Thyroid gland (tissue), 4 donors: ENCODE measurements at places on chromosomes 11 and 22. TPM values are rescaled to one million over a fixed set of nuclear protein-coding genes. Genes with fewer than 3 reads are reported as not detected.
A peak's percentile ranks its signal among the peaks of the same experiment; 100 is the strongest.

- no peak overlapping the region for H3K4me3 ChIP-seq
- no peaks in the 10 kb centered on the region for H3K36me3 ChIP-seq
- no peaks in the 10 kb centered on the region for H3K4me1 ChIP-seq
- no peaks in the 10 kb centered on the region for H3K27me3 ChIP-seq
Measured at GRCh38 chr11:68882391-68882790, 21.2 kb downstream of the MRPL21 start.

DNA sequence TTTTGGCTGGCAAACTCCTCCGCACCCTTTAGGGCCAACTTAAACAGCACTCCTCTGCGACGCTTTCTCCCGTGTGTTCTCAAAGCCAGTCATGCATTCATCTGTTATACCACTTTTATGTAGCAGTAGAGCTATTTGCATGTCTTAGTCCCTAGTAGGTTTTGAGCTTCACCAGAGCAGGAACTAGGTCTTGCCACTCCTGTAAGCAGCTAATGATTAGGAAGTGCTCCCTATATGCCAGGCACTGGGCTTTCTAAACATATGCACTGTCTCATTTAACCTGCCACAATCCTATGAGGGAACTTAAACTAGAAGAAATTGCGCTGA lies 180.8 kb downstream of the DBX1 start:
- no peaks in the 10 kb centered on the region for H3K36me3 ChIP-seq
- peaks cover 40% of the 10 kb centered on the region for H3K4me1 ChIP-seq
- no peak for DNase-seq
- H3K4me3 ChIP-seq = no peak overlapping the region

GRCh38 chr11:2271327-2272227 lies 1.2 kb upstream of the ASCL2 start:
- H3K27ac ChIP-seq = no peak overlapping the region
- no peaks in the 10 kb centered on the region for H3K36me3 ChIP-seq
- no peak for DNase-seq
- peaks cover 7% of the 10 kb centered on the region for H3K4me1 ChIP-seq
- no peaks in the 10 kb centered on the region for H3K27me3 ChIP-seq

LRRC75B gene
- total RNA-seq = 18.6 TPM

- H3K36me3 ChIP-seq = no peaks in the 10 kb centered on the region
- no peaks in the 10 kb centered on the region for H3K27me3 ChIP-seq
- no peak overlapping the region for H3K27ac ChIP-seq
- no peaks in the 10 kb centered on the region for H3K4me1 ChIP-seq
- DNase-seq = no peak
Measured at GRCh38 chr11:93945596-93945995, 75.6 kb upstream of the HEPHL1 start.

GRCh38 chr11:12509371-12509770 lies 132.0 kb downstream of the PARVA start:
- no peaks in the 10 kb centered on the region for H3K4me1 ChIP-seq
- H3K27ac ChIP-seq = no peak overlapping the region
- peaks cover 2% of the 10 kb centered on the region for H3K36me3 ChIP-seq
- no peak overlapping the region for H3K4me3 ChIP-seq
- no peak for DNase-seq

DNA sequence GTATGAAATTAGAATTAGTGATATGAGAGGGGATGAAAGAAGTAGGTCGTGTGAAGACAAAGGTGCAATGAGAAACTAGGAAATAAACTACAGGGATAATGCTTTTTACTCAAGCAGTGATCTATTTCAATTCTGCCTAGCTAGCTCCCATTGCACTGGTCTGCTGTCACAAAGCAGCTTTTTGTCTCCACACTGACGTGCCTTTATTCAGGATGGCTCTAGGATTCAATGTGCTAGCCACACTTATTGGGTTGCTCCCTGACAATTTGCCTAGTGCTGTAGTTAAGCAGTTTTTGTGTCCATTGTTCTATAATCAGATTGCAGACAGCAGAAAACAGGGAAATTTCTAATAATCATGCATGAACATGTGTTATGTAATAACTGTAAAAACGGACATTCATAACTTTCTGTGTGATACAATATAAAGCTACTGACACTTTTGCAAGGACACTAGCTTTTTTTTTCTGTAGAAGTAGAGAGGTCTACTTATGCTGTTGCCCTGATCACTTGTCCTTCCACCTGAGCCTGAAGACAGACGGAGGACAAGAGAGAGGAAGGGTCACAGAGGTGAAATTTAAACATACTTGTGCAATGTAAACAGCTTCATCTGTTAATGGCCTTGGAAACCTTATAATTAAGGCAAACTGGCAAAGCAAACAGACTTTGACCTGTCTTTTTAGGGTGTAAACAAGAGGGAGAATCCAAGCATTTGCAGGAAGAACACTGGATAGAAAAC lies 269.6 kb downstream of the LRRC4C start:
- DNase-seq = no peak
- H3K27me3 ChIP-seq = no peaks in the 10 kb centered on the region
- H3K36me3 ChIP-seq = no peaks in the 10 kb centered on the region
- H3K4me1 ChIP-seq = no peaks in the 10 kb centered on the region
- no peak overlapping the region for H3K27ac ChIP-seq
- H3K4me3 ChIP-seq = no peak overlapping the region

ARHGAP8 gene
- total RNA-seq = 44.3 TPM

- H3K27ac ChIP-seq = no peak overlapping the region
- H3K27me3 ChIP-seq = no peaks in the 10 kb centered on the region
- H3K36me3 ChIP-seq = no peaks in the 10 kb centered on the region
- peak; percentile 41 for DNase-seq
Measured at GRCh38 chr11:32374261-32374711, 61.1 kb downstream of the WT1 start.

- no peak overlapping the region for H3K27ac ChIP-seq
- H3K4me1 ChIP-seq = no peaks in the 10 kb centered on the region
- H3K27me3 ChIP-seq = no peaks in the 10 kb centered on the region
- no peaks in the 10 kb centered on the region for H3K36me3 ChIP-seq
- no peak overlapping the region for H3K4me3 ChIP-seq
Measured at GRCh38 chr11:36345535-36346141, 49.5 kb downstream of the PRR5L start.

TREH gene
- total RNA-seq = not detected

DDI1 gene
- 0.13 TPM for total RNA-seq

DENND5A gene
- total RNA-seq = 80.8 TPM

SCGB1C1 gene
- total RNA-seq = not detected

KLHDC7B gene
- not detected for total RNA-seq

GRCh38 chr11:100709233-100709957 lies 22.3 kb downstream of the ARHGAP42 start:
- H3K4me1 ChIP-seq = peaks cover 9% of the 10 kb centered on the region
- H3K27ac ChIP-seq = no peak overlapping the region
- H3K4me3 ChIP-seq = no peak overlapping the region
- no peaks in the 10 kb centered on the region for H3K27me3 ChIP-seq
- no peaks in the 10 kb centered on the region for H3K36me3 ChIP-seq
- no peak for DNase-seq

DNA sequence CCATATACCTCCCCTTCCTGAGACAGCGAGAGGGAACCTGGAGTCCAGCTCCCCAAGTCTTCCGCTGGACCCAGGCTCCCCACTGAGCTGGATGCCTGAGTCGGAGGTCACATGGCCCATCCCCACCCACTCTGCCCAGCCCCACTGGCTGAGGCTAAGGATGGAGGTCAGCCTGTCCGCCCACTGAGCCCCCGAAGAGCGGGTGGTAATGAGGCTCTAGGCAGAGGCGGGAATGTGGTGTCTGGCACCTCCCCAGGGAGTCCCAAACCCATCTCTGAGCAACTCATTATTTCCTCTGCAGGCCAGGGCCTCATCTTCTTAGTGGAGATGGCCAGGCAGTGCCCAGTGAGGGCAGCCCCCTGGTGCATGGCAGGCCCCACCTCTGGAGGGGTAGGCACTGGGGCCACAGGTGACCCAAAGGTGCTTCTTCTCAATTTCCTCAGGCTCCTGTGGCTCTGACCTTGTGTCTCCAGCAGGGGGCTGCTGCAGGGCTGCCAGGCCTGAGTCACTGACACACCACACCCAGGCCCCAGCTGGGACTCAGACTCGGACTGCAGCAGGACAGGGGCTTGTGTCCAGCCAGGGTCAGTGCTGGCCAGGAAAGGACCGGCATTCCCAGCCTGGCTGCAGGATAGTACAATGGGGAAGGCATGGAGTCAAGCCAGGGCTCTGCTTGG lies 10.2 kb upstream of the PDE2A start:
- H3K27ac ChIP-seq = no peak overlapping the region
- no peaks in the 10 kb centered on the region for H3K4me1 ChIP-seq

RIBC2 gene
- not detected for total RNA-seq

DNA sequence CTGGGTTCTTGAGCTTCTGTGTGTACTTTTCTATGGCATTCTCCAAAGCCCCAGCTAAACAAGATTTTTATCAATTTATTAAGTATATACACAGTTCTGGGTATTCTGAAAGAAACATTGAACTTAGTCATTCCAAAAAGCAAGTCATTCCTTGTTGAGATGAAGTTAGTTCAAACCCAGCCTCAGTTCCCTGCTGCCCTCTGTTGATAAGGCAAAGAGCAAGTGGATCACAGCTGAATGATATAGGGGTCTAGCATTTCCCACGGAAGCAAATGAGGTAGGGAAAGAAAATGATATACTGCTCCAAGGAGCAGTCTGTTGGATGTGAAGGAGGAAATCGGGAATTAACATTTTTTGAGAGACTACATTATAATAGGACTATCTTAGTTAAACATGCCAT lies 841.8 kb upstream of the TENM4 start:
- no peak overlapping the region for H3K27ac ChIP-seq
- H3K4me1 ChIP-seq = no peaks in the 10 kb centered on the region
- H3K4me3 ChIP-seq = no peak overlapping the region
- no peaks in the 10 kb centered on the region for H3K27me3 ChIP-seq
- no peak for DNase-seq

- H3K4me1 ChIP-seq = peaks cover 12% of the 10 kb centered on the region
- H3K27me3 ChIP-seq = no peaks in the 10 kb centered on the region
- H3K36me3 ChIP-seq = no peaks in the 10 kb centered on the region
- H3K4me3 ChIP-seq = no peak overlapping the region
- no peak for DNase-seq
Measured at GRCh38 chr22:42528591-42529307, 9.2 kb upstream of the RRP7A start.

DNA sequence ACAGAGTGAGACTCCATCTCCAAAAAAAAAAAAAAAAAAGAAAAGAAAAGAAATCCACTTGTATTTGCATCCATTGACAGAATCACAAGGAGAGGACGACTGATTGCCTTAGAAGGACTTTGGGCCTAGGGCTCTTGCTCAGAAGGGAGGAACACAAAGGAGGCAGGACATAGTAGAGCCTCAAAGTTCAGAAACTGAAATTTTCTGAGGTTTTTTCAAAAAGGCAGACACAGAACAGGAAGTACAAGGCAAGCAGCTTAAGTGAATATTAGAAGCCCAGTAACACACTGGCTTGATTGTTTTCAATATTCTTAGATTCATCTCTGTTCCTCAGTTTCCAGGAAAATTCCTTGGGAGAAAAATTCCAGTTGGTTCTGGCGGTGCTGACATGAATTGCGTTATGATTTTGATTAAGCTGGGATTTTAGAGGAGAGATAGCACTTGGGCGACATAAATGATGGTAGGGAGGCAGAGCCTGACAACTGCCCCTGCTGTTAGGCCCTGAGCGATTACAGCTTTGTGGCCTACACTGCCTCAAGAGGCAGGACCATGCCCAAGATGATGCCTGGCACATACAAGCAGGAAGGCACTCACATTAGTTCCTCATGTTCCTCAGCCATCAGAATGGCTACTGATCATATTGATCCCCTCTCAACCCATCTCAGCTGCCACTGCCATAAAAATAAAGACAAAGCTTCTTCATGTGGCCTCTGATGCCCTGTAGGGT lies 15.3 kb downstream of the CLPB start:
- no peak overlapping the region for H3K4me3 ChIP-seq
- H3K27me3 ChIP-seq = no peaks in the 10 kb centered on the region
- H3K27ac ChIP-seq = no peak overlapping the region
- DNase-seq = no peak
- no peaks in the 10 kb centered on the region for H3K36me3 ChIP-seq

DNA sequence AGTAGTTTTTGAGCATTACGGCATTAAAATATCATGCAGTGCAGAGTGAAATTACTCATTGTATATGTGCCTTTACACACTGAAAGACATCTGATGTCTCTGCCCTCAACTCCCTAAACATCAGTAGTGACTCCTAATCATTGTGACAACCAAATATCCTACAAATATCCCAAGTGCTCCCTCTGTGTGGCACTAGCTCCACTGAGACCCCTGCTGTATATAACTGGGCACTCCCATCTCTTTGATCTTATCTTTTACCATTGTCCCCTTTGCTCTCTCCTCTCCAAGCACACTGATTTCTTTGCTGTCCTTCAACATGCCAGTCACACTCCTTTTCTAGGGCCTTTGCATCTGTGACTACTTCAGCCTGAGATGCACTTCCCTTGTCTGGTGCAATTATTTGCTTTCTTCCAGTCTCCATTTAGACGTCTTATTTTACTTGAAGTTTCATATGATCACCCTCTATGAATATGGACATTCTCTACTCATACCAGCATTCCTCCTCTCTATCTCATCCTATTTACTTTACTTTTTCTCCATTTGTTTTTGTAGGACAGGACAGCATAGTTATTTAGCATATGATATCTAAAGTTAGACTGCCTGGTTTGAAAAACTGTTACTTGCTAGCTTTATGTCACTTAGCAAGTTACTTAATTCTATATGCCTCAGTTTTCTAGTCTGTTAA lies 2.4 kb downstream of the SLC5A12 start:
- no peaks in the 10 kb centered on the region for H3K27me3 ChIP-seq
- H3K4me3 ChIP-seq = no peak overlapping the region
- H3K36me3 ChIP-seq = no peaks in the 10 kb centered on the region
- no peak overlapping the region for H3K27ac ChIP-seq

DCHS1 gene
- 9.4 TPM for total RNA-seq

- no peaks in the 10 kb centered on the region for H3K36me3 ChIP-seq
- no peaks in the 10 kb centered on the region for H3K4me1 ChIP-seq
- H3K27ac ChIP-seq = no peak overlapping the region
Measured at GRCh38 chr11:5092821-5093585, 23.6 kb downstream of the OR52E1 start.

ESAM gene
- 282 TPM for total RNA-seq

GRCh38 chr11:64230985-64231365 lies 627 bp downstream of the DNAJC4 start:
- peak overlapping the region; percentile 72 for H3K27ac ChIP-seq
- H3K4me3 ChIP-seq = peak overlapping the region; percentile 74
- no peak for DNase-seq
- H3K4me1 ChIP-seq = peaks cover 46% of the 10 kb centered on the region
- no peaks in the 10 kb centered on the region for H3K27me3 ChIP-seq

- no peaks in the 10 kb centered on the region for H3K36me3 ChIP-seq
- no peak overlapping the region for H3K4me3 ChIP-seq
- no peaks in the 10 kb centered on the region for H3K27me3 ChIP-seq
Measured at GRCh38 chr11:126083829-126084607, 21.4 kb upstream of the CDON start.

GRCh38 chr11:78181185-78181584 lies 7.2 kb downstream of the KCTD21 start:
- no peak for DNase-seq
- no peaks in the 10 kb centered on the region for H3K27me3 ChIP-seq

FOLR2 gene
- total RNA-seq = 5.3 TPM

IL10RA gene
- 5.3 TPM for total RNA-seq

OR52E8 gene
- not detected for total RNA-seq

DNA sequence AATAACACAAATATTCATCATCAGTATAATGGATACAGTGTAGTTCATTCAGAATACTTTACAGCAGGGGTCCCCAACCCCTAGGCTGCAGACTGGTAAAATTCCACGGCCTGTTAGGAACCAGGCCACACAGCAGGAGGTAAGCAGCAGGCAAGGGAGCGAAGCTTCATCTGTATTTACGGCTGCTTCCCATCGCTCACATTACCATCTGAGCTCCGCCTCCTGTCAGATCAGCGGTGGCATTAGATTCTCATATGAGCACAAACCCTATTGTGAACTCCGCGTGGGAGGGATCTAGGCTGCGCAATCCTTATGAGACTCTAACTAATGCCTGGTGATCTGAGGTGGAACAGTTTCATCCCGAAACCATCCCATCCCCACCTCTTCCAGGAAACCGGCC lies 125.1 kb downstream of the SERGEF start:
- no peak overlapping the region for H3K27ac ChIP-seq
- no peak for DNase-seq
- no peaks in the 10 kb centered on the region for H3K27me3 ChIP-seq
- H3K4me3 ChIP-seq = no peak overlapping the region
